ENCODE measurements at places on chromosomes 7 and 10. TPM values are rescaled to one million over a fixed set of nuclear protein-coding genes. Genes with fewer than 3 reads are reported as not detected.

- DNase-seq = no peak
These were observed 110.7 kb upstream of the SEMA3C start for GRCh38 chr7:81029511-81029910.

GPR146 gene
- total RNA-seq = not detected

C10orf90 gene
- total RNA-seq = not detected

DNA sequence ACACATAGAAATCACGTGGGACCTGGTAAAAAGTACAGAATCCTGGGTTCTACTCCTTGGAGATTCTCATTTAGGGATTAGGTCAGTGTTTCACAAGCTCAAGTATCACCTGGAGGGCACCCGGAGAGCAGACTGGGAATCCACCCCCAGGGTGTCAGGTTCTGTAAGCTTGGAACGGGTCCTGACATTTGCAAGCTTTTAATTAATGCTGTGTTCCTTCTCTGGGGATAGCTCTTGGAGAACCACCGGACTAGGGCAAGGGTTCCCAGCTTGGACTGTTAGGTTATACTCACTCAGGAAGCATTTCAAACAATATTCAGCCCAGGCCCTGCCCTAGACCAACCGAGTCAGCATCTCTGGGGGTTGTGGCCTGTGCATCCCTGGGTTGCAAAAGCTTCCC lies 23.0 kb downstream of the TCF7L2 start:
- no peak for DNase-seq

GRCh38 chr10:59362144-59362958 lies at the start of gene FAM13C:
Gene FAM13C, minus strand, starts transcription at chr10:59362549. Its CDS starts 89 bp downstream, at chr10:59362460.
- DNase-seq = peak; percentile 59
